ENCODE measurements at places on chromosomes 4 and X.

DNA sequence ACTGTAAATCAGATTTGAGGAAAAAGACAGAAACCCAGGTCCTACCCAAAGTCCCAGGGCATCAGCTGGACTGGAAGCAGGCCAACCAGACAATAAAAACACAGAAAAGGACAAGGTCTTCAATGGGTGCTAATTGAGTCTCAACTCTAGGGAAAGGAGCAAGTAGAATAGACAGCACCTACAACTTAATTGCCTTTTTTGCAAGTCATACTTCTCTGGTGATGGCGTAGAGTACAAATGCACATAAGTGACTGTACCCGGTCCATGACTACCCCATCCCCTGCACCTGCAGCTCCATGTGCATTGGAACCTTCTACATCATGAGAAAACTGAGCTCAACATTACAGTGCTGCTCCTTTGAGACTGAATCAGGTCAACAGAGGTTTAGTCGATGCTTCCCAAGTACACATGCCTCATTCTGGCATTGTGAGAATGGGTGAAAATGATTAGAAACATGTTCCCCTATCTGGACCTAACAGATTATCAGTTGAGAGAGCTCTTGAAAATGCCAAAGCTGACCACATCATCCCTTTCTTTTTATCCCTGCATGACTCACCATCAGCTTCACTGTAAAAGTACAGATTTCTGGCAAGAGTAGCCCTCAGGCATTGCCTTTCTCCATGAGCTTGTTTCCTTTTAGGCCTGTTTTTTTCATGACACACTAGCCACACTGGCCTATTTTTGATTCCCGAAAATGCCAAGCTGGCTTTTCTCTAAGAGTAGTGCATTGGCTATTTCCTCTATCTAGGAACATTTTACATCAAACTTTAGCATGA lies 298.3 kb downstream of the HS3ST1 start:
- DNase-seq = no peak

DNA sequence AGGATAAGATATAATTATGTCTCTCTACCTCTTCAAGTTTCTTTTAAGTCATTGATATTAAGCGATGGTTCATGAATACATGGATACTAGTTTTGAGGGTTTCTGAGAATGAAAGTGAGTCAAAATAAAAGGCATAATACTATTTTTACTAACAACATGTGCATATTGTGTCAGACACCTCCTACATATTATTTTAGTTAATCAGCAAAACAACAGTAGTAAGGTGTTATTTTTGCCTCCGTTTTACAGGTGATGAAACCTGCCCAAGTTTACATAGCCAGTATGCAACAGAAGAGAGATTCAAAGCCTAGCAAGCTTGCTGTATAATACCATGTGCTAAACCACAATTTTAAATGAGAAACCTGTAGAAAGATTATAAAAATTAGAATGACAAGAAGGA lies 544.1 kb downstream of the EPHA5 start:
- DNase-seq = no peak

DNA sequence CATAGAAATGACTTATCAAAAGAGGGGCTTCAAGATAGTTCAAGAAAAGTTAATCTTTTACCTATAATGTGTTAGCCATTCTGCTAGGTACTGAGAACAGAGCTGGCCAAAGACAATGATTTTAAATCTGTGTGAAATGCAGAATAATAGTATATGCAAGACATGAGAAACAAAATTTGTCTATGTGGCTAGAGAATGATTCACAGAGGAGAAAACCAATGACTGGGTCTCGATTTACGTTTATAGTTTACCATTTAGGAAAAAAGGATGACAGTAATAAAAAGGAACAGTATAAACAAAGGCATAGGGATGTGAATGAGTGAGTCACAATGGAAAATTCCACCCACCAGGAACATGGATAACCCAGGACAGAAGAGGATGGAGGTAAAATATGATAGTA lies 31.9 kb downstream of the NPFFR2 start:
- DNase-seq = no peak

DNA sequence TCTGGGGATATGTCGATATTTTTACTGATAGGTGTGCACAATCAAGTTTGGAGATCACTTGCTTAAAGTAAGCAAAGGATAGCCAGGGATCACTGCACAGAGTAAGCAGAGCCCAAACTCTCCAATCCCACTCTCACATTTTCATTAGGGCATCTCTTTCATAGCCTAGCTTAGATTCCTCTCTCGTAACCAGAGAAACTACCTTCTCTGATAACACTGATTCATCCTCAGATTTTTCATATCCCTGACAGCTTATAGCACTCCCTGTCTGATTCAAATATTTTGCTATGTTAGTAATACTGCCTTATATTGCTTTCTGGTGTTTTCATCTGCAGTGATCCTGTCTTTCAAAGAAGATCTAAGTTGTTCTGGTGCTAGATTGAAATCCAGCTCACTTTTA lies 123.7 kb downstream of the CBLL2 start:
- DNase-seq = no peak

DNA sequence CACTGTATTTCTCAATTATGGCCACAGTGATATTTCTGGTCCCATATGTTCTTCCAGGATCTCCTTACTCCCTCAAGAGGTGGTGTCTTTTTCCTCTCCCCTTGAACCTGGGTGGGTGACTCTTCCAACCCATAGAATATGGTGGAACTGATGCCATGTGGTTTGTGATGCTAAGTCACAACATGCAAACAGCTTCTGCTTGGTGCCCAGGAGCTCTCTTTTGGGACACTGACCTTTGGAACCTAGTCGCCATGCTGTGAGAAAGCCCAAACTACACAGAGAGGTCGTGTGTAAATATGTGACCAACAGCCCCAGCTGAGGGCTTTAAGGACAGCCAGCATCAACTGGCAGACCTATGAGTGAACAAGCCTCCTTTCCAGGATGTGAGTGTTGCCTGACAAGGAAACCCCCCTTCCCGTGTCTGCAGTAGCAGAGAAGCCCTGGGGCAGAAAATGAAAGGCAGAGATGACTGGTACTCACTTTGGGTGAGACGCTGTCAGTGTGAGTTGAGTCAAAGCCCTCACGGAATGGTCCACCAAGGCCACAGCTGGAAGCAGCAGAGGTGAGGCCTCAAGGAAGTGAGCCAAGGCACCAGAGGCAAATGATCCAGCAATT lies 223.4 kb downstream of the BCOR start:
- DNase-seq = no peak

GRCh38 chr4:89446193-89446592 lies 138.6 kb upstream of the GPRIN3 start:
- no peak for DNase-seq

- peak; percentile 85 for DNase-seq
Measured at GRCh38 chr4:168541266-168541953, 44.6 kb downstream of the PALLD start.

DNA sequence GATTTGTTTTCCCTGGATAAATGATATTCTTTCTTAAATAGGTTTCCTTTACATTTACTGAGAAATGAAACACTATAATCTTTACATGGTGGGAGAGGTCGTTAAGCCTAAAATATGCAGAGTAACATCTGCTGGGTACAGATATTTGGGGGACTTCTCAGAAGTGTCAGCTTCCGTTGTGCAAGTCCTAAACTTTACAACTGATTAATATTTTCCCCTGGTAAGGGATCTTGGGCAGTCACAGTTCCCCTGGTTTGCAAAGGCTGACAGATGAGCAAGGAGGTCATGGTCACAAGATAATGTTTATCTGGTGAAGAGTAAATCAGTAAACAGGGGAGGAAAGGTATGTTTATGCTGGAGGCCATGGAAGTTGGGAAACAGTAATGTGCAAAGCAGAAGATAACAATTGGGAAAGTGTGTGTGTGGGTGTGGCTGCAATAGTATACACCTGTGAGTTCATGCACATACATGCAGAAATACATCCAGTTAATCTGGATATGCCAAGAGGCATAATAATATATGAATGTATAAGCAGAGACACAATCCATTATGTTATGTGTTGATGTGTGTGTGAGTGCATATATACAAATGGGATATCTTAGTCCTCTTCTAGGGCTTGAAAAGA lies 508.2 kb upstream of the FAM241A start:
- DNase-seq = no peak

DNA sequence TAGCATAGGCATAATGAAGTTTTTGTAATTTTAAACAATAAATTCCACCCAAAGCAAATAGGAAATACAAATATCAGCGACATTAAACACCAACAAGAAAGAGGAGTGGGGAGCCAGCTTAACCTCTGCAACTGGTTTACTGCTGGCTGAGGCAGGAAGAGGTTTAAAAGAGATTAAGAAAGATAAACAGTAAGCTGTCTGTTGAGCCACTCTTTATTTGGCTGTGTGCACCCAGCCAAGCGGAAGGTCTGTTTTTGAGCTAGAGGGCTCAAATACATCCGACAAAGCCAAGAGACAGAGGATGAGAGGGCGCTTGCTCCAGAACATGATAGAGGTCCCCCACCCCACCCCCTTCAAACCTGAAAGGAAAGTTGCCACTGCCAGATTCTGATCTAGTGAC lies 191.4 kb downstream of the MGST2 start:
- DNase-seq = no peak

DNA sequence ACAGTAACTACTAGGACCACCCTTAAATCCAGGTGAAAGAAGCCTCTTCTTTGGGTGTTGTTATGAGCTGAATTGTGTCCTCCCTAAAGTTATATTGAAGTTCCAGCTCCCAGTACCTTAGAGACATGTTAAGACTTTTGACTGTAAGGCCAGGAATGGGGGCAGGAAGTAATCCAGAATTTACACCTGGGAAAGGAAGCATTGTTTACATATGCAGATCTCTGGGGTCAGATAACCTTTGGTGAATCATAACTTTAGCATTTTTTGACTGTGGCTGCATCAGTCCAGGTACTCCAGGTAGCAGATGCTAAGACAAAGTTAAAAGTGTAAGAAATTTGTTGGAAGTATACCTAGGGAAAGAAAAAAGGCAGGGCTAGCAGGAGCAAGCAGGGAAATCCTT lies 104.9 kb upstream of the CENPE start:
- no peak for DNase-seq

- no peak for DNase-seq
Measured at GRCh38 chr4:10275696-10276095, 159.1 kb upstream of the WDR1 start.

DNA sequence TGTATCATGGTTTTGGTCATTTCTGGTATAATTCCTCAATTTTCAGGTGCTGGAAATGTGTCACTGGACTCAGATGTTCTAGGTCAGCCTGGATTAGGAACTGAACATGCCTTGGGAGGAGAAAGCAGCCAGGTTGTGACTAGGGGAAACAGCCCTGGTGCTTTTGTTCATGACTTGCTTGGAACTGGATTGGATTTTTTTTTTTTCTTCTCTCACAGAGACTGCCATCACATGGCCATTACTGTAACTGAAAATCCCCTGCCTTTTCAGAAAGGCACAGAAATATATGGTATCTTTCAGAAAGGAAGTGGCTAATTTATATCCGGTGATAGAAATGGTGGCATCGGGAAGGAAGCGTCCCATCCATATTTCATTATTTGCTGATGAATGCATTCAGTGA lies 34.6 kb downstream of the SEPTIN11 start:
- peak; percentile 61 for DNase-seq

DNA sequence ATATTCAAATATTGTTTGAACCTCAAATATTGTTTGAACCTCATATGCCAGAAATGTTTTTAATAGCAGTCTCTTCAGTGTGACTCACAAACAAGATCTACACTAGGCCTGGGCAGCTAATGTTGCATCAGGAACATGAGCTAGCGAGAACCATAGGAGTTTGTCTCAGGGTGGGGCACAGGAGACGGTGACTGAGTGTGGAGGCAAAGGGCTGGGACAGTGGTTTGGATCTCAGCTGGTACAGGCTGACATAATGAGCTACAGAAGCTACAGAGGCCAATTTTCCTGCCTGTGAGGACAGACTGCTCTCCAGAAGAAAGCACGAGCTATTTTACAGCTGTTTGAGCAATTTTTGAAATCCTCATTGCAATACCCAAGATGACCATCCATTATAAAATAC lies 224.7 kb downstream of the CENPC start:
- no peak for DNase-seq
